ENCODE measurements at places on chromosomes 2 and 18. TPM values are rescaled to one million over a fixed set of nuclear protein-coding genes. Genes with fewer than 3 reads are reported as not detected.
A peak's percentile ranks its signal among the peaks of the same experiment; 100 is the strongest.

GRCh38 chr2:173981520-173981919 is 16.3 kb upstream of the SP3 start:
- no peak overlapping the region for H3K4me3 ChIP-seq
- DNase-seq: no peak
- H3K27ac ChIP-seq: no peak overlapping the region

GRCh38 chr18:51520676-51521180 is 323.2 kb upstream of the MEX3C start:
- no peaks in the 10 kb centered on the region for H3K27me3 ChIP-seq
- no peaks in the 10 kb centered on the region for H3K4me1 ChIP-seq
- DNase-seq: no peak
- no peaks in the 10 kb centered on the region for H3K36me3 ChIP-seq
- no peak overlapping the region for H3K4me3 ChIP-seq

GRCh38 chr18:55838319-55838718 is 250.3 kb upstream of the TCF4 start:
- H3K27me3 ChIP-seq: no peaks in the 10 kb centered on the region
- no peaks in the 10 kb centered on the region for H3K36me3 ChIP-seq
- DNase-seq: no peak
- peaks cover 8% of the 10 kb centered on the region for H3K4me1 ChIP-seq
- no peak overlapping the region for H3K4me3 ChIP-seq
- H3K27ac ChIP-seq: no peak overlapping the region

- no peak overlapping the region for H3K4me3 ChIP-seq
- H3K4me1 ChIP-seq: no peaks in the 10 kb centered on the region
- DNase-seq: peak; percentile 52
Measured at GRCh38 chr2:173884025-173884802, 81.0 kb downstream of the SP3 start.

DNA sequence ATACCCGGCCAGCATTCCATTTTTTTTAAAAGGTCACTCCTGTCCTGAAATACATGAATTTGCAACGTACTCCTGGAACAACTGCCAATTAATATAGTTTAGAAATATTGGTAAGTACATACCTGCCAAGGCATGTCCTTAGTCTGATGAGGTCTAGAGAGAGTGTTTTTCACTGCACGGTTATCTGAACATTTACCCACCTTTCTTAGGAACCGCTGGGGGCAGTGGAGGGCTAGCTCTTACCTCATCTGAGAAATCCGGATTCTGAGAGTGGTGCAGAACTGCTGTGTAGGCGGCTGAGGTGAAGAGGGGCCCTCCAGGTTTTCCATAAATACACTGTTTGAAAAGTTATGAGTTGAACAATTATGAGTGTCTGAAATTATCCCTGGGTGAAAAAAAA is 133.1 kb upstream of the CCDC195 start:
- H3K27me3 ChIP-seq: no peaks in the 10 kb centered on the region
- peaks cover 5% of the 10 kb centered on the region for H3K36me3 ChIP-seq
- H3K4me3 ChIP-seq: no peak overlapping the region

DNA sequence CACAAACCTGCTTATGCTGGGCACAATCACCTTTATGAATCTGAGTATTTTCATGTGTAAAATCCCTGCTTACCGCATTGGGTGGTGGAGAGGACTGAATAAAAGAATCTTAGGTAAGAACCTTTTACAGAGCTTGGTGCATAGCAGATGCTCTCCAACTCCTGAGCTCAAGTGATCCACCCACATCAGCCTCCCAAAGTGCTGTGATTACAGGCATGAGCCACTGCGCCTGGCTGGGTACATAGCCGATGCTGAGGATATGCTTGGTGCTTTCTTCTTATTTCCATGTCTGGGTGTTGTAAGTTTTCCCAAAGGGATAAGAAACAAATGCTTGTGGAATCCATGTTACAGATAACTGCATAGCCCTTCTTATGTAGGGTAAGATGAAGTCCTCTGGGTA is 244.3 kb upstream of the PXDN start:
- H3K4me3 ChIP-seq: no peak overlapping the region
- no peak overlapping the region for H3K27ac ChIP-seq
- H3K27me3 ChIP-seq: no peaks in the 10 kb centered on the region
- no peak for DNase-seq
- H3K4me1 ChIP-seq: no peaks in the 10 kb centered on the region

The MCM6 gene
- total RNA-seq: 11.2 TPM

The TEKT4 gene
- total RNA-seq: not detected

- no peak overlapping the region for H3K27ac ChIP-seq
- DNase-seq: no peak
- H3K27me3 ChIP-seq: no peaks in the 10 kb centered on the region
- H3K4me1 ChIP-seq: peaks cover 7% of the 10 kb centered on the region
- no peak overlapping the region for H3K4me3 ChIP-seq
Measured at GRCh38 chr2:217396165-217396564, 536.3 kb upstream of the TNP1 start.

GRCh38 chr2:172804423-172804822 is 68.8 kb downstream of the RAPGEF4 start:
- H3K27me3 ChIP-seq: no peaks in the 10 kb centered on the region
- H3K4me1 ChIP-seq: no peaks in the 10 kb centered on the region

DNA sequence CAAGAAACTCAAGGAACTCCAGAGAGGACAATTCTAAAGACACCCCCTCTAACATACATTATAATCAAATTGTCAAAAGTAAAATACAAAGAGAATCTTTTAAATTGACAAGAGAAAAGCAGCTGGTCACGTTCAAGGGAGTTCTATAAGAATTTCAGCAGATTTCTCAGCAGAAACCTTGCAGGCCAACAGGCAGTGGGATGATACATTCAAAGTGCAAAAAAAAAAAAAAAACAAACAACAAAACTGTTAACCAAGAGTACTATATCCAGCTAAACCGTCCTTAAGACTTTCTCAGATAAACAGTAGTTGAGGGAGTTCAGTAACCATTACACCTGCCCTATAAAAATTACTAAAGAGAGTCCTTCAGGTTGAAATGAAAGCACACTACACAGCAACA is 33.9 kb downstream of the CCDC138 start:
- no peaks in the 10 kb centered on the region for H3K4me1 ChIP-seq
- peak; percentile 5 for DNase-seq
- H3K27me3 ChIP-seq: no peaks in the 10 kb centered on the region
- H3K4me3 ChIP-seq: no peak overlapping the region
- H3K36me3 ChIP-seq: no peaks in the 10 kb centered on the region
- no peak overlapping the region for H3K27ac ChIP-seq

Measured in fibroblast of lung (primary cell).